Common myeloid progenitor, CD34-positive (primary cell): ENCODE measurements at places on chromosomes 5 and 9.

- H3K27me3 ChIP-seq: no peaks in the 10 kb centered on the region
- H3K36me3 ChIP-seq: no peaks in the 10 kb centered on the region
- DNase-seq: peak; percentile 35
- H3K4me3 ChIP-seq: no peak overlapping the region
Observed at GRCh38 chr9:36637491-36638270, 65.0 kb downstream of the MELK start.

DNA sequence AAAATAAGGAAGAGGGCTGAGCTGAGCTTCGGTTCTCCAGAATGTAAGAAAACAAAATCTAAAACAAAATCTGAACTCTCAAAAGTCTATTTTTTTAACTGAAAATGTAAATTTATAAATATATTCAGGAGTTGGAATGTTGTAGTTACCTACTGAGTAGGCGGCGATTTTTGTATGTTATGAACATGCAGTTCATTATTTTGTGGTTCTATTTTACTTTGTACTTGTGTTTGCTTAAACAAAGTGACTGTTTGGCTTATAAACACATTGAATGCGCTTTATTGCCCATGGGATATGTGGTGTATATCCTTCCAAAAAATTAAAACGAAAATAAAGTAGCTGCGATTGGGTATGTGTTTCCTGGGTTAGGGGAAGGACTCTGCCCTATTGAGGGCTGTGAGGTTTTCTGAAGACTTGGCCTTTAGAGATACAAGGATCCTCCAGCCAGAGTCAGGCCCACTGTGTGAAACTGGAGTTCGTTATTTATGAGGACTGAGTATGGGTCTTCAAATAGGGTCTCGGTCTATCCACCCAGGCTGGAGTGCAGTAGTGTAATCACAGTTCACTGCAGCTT, 3.8 kb downstream of the EGR1 start:
- peaks cover 19% of the 10 kb centered on the region for H3K27me3 ChIP-seq
- peaks cover 15% of the 10 kb centered on the region for H3K4me1 ChIP-seq
- H3K36me3 ChIP-seq: no peaks in the 10 kb centered on the region
- DNase-seq: no peak
- H3K27ac ChIP-seq: no peak overlapping the region

DNA sequence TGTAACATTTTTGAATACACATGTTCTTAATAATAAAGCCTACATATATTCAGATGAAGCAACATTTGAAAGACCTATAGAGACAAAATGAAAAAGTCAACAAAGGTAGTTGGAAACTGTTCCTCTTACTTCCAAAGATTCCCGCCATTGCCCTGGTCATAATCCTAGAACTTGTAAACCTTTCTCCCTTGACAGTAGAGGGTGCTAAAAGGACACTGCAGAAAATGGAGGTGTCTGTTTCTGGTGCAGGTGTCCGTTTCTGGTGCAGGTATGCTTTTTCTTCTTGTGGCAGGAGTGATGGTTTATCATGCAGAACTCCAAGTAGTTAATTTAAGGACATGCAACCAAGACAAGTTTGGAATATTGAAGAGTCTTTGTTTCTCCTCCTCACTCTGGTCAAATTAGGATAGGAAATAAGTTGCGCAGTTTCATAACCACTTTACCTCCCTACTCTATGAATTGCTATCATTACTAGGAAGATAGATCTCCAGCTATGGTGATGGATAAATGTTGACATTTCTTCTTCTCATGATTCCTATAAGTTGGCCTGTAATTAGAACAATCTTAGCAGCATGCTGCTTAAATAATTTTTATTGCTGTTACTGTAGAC, 56.0 kb upstream of the FAM174A start:
- H3K27me3 ChIP-seq: no peaks in the 10 kb centered on the region
- H3K4me3 ChIP-seq: no peak overlapping the region
- no peaks in the 10 kb centered on the region for H3K4me1 ChIP-seq
- H3K36me3 ChIP-seq: no peaks in the 10 kb centered on the region
- DNase-seq: peak; percentile 2
- no peak overlapping the region for H3K27ac ChIP-seq

GRCh38 chr5:37696190-37697021, 143.4 kb downstream of the GDNF start:
- no peaks in the 10 kb centered on the region for H3K27me3 ChIP-seq
- DNase-seq: no peak
- H3K36me3 ChIP-seq: peaks cover 8% of the 10 kb centered on the region
- no peaks in the 10 kb centered on the region for H3K4me1 ChIP-seq
- no peak overlapping the region for H3K4me3 ChIP-seq

DNA sequence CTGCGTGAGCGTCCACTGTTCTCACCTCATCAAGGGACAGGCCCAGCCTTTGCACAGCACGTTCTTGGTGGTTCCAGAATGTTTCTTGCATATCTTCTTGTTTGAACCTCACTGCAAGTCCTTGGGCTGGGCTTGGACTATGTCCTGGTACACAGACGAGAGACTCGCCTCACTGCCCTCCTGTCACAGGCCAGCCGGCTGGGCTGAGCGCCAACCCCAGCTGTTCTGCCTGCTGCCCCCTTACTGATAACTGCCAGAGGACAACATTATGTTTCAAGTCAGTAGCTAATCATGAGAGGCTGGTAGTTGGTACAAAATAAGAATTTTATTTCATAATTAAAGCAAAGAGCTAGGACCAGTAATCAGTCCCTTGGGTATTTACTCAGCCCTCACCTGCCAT, 52.8 kb upstream of the LRRTM2 start:
- no peak for DNase-seq
- H3K27me3 ChIP-seq: no peaks in the 10 kb centered on the region
- H3K4me1 ChIP-seq: no peaks in the 10 kb centered on the region
- no peak overlapping the region for H3K27ac ChIP-seq
- no peak overlapping the region for H3K4me3 ChIP-seq
- H3K36me3 ChIP-seq: peaks cover 79% of the 10 kb centered on the region

DNA sequence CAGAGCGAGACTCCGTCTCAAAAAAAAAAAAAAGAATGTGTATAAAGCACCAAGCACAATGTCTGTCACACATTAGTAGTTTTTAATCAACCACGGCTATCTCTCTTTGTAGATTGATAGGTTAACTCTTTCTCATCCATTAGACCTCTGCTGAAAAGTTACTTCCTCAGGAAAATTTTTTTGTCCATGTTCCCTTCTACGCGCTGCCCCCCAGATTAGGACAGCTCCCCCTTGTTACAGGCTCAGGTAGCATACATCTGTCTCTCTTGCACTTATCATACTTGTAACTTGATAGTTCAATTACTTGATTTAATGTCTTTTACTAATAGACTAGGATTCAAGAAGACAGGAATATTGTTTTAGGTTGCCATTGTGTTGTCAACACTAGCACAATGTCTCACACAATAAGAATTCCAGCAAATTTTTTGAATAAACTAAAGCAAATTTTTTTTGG, 1.5 kb downstream of the SPDL1 start:
- peaks cover 11% of the 10 kb centered on the region for H3K36me3 ChIP-seq
- H3K4me3 ChIP-seq: peak overlapping the region; percentile 94
- H3K4me1 ChIP-seq: peaks cover 13% of the 10 kb centered on the region
- no peak overlapping the region for H3K27ac ChIP-seq

GRCh38 chr9:79542735-79543620, 28.8 kb upstream of the TLE4 start:
- no peaks in the 10 kb centered on the region for H3K36me3 ChIP-seq
- H3K4me1 ChIP-seq: no peaks in the 10 kb centered on the region
- H3K27me3 ChIP-seq: no peaks in the 10 kb centered on the region
- DNase-seq: no peak
- no peak overlapping the region for H3K4me3 ChIP-seq

- H3K27me3 ChIP-seq: no peaks in the 10 kb centered on the region
- H3K27ac ChIP-seq: no peak overlapping the region
- no peaks in the 10 kb centered on the region for H3K4me1 ChIP-seq
Observed at GRCh38 chr9:37947977-37948376, 44.0 kb upstream of the SLC25A51 start.

GRCh38 chr5:78586251-78586650, 62.3 kb downstream of the LHFPL2 start:
- H3K4me1 ChIP-seq: no peaks in the 10 kb centered on the region
- no peak overlapping the region for H3K4me3 ChIP-seq
- no peak overlapping the region for H3K27ac ChIP-seq
- no peaks in the 10 kb centered on the region for H3K36me3 ChIP-seq
- no peak for DNase-seq

DNA sequence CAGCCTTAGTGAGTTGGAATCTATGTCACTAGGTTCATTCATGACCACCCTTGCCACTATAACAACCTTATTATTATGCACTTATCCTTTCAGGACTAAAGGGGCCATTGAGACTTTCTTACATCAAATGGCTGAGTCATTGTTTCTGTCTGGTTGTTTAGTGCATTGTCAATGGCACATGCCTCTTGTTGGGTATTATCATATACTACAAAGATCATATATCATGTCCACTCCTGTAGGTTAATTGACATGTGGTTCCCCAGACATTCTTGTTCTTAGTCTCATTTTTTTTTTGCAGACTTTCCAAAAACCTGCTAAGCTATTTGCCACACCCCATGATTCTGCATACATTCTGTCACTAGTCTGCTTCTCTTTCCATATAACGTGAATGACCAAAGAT, 66.7 kb upstream of the PRDM9 start:
- H3K27me3 ChIP-seq: no peaks in the 10 kb centered on the region
- H3K27ac ChIP-seq: no peak overlapping the region
- H3K36me3 ChIP-seq: no peaks in the 10 kb centered on the region

- H3K4me1 ChIP-seq: no peaks in the 10 kb centered on the region
- no peak overlapping the region for H3K4me3 ChIP-seq
- no peak overlapping the region for H3K27ac ChIP-seq
- no peaks in the 10 kb centered on the region for H3K36me3 ChIP-seq
- no peak for DNase-seq
- peaks cover 23% of the 10 kb centered on the region for H3K27me3 ChIP-seq
Observed at GRCh38 chr9:36870960-36871359, 163.1 kb downstream of the PAX5 start.

DNA sequence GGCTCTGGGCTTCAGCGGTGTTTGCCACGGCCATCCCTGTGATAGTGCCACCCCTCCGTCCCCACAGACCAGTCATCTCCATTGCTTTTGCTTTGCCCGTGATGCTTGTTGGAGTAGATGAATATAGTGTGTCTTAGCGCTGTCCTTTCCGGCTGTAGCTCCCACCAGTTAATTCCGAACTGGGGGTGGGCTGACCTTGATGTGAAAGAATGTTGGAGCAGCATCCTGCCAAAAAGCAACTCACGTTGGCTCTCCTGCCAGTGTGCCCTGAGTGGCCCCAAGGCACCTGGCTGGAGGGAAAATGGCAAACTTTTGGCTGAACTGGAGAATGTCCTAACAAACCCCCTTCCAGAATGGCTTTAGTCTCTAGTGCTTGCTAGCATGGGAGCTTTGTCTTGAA, 20.0 kb downstream of the CLTA start:
- peaks cover 12% of the 10 kb centered on the region for H3K36me3 ChIP-seq
- H3K27me3 ChIP-seq: no peaks in the 10 kb centered on the region
- H3K27ac ChIP-seq: no peak overlapping the region
- no peak overlapping the region for H3K4me3 ChIP-seq

DNA sequence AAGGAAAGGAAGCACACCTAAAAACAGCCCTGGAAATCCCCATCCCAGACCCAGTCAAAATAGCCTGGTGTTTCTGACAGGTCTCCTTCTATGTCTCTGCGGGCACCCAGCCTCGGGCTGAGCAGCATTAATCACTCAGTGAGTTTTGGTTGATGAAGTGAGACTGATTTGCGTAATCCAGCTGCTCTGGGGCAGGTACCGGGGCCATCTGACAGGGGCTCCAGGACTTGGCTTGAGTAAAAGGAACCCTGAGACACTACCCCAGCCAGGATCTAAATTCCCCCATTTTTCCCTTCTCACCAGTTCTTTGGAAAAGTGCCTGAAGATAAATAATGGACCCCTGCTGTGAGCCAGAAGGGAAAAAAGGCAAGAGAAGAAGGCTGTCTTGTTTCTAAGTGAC, 596 bp downstream of the SLC28A3 start:
- no peak overlapping the region for H3K4me3 ChIP-seq
- no peaks in the 10 kb centered on the region for H3K27me3 ChIP-seq
- H3K36me3 ChIP-seq: no peaks in the 10 kb centered on the region
- DNase-seq: no peak

GRCh38 chr5:72692651-72693442, 123.6 kb upstream of the TNPO1 start:
- no peaks in the 10 kb centered on the region for H3K27me3 ChIP-seq
- DNase-seq: no peak
- H3K36me3 ChIP-seq: no peaks in the 10 kb centered on the region
- H3K4me1 ChIP-seq: no peaks in the 10 kb centered on the region
- no peak overlapping the region for H3K4me3 ChIP-seq

GRCh38 chr9:78351816-78352215, 54.9 kb downstream of the PSAT1 start:
- no peaks in the 10 kb centered on the region for H3K27me3 ChIP-seq
- H3K36me3 ChIP-seq: no peaks in the 10 kb centered on the region
- no peak overlapping the region for H3K4me3 ChIP-seq
